Glutamatergic neuron (in vitro differentiated cells): ENCODE measurements at places on chromosomes 6 and 20.

DNA sequence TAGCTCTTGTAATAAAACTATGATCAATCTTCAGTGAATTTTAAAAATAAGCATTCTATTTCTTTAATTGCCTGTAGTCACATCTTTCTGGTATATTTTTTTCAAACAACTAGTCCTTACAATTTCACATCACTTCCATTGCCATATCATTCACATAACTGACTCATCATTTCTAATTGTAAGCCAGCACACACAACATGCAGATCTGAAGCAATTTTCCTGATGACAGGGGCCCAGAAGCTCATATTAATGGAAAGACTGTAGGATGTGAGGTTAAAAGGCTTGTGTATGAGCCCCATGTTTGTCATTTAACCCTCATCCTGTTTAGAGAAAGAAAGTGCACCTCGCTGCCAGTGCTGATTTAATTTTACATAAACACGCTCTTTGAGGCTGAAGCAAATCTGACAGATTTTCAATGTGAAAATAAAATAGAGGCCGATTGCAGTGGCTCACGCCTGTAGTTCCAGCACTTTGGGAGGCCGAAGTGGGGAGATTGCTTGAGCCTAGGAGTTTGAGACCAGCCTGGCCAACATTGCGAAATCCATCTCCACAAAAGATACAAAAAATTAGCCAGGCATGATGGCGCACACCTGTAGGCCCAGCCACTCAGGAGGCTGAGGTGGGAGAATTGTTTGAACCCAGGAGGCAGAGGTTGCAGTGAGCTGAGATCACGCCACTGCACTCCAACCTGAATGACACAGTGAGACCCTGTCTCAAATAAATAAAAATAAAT, 40.1 kb upstream of the LTV1 start:
- no peak for DNase-seq

GRCh38 chr6:66725670-66726069, 1018.6 kb upstream of the EYS start:
- no peak for DNase-seq

DNA sequence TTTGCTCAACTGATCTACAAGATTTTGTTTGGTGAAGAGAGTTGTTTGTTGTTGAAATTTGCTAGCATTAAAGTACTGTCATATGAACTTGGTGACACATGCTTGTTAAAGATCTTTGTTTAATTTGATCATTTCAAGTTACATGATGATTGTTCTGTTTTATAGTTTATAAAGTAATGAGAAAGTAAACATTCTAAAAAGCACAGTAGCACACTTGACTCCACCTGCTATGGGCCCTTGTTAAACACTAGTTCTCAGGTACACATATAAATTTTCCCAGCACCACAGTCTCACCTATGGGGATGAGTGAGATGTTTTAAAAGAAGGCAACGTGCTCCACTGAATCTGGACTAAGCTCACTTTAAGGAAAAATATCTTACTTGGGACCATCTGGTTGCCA, 14.1 kb downstream of the MCHR2 start:
- DNase-seq, result no peak

DNA sequence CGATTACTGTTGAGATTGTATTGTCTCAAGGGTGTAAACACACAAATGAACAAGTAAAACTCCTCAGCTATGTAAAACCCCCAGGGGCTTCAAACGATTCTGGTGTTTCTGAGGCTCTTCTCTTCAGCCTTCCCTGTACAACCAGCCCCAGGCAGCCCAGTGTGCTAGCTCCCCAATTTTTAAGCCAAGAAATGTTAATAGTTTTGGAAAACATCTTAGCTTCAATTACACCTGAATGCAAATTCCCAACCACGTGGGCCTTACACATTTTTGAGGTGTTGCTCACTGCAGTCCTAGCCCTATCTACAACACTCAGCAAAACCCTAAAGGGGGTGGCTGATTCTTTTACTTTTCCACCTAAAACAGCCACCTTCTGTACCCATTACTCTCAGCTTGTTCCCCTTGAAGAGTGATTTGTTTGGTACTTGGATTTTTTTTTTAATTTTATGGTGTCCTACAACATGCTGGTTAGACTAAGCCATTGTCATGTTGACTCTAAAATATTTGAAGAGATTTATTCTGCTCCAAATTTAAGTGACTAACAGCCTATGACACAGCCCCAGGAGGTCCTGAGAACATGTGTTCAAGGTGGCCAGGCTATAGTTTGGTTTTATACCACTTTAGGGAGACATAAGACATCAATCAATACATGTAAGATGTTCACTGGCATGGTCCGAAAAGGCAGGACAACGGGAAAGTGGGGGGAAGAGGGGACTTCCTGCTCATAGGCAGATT, 48.7 kb downstream of the ADAT2 start:
- DNase-seq, result no peak

DNA sequence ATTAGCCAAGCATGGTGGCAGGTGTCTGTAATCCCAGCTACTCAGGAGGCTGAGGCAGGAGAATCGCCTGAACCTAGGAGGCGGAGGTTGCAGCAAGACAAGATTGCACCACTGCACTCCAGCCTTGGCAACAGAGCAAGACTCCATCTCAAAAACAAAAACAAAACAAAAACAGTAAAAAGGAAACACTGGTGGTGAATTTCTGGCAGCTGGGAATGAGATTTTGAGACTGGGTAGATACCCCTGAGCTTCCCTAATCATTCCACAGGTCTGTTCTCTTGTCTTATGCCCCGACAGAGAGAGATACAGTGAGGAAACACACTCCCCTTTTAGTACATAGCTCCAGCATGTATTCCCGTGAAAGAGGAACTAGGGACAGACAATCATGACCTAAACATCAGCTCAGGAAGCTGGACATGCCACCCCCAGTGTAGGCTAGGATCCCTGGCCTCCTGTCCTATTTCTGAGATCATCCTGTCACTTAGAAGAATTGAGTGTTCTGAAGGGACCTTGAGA, 9.6 kb downstream of the MAN1A1 start:
- DNase-seq, result no peak

GRCh38 chr6:15389765-15390723, 144.2 kb downstream of the JARID2 start:
- DNase-seq, result peak; percentile 52

DNA sequence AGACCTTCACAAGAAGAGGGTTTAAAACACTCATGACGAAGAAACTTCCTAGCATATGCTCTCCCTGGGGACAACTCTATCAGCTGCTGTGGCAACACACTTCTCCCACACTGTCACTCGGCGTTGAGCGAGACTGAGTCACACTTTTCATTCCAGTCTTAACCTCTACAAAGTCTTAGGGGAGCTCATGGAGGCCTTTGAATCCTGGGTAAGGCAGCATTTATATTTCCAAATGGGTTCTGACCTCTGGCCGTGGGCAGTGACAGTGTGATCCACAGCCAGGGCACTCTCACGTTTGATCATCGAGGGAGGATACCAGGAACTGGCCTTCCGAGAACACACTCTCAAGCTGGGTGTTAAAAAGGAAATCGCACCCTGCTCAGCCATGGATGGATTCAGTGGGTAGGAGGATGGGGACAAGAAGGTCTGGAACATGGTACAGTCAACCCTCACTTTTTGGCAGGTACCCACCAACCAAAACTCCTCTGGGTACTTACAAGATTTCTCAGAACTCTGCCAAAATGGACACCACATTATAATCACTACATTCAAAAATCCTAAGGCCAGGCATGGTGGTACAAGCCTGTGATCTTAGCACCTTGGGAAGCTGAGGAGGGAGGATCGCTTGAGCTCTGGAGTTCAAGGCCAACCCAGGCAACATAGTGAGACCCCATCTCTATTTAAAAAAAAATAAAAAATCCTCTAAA, 19.6 kb downstream of the RRBP1 start:
- no peak for DNase-seq

GRCh38 chr6:104050455-104050854, 809.3 kb downstream of the HACE1 start:
- DNase-seq, result no peak

GRCh38 chr20:63522981-63523611, 2.5 kb downstream of the PPDPF start:
- peak; percentile 18 for DNase-seq

GRCh38 chr20:51237278-51237677, 214.4 kb upstream of the KCNG1 start:
- no peak for DNase-seq

- no peak for DNase-seq
These were observed 98.0 kb downstream of the SNAP25 start for GRCh38 chr20:10316582-10316981.

- DNase-seq, result peak; percentile 40
These were observed 883 bp upstream of the DBNDD2 start for GRCh38 chr20:45407067-45407745.

DNA sequence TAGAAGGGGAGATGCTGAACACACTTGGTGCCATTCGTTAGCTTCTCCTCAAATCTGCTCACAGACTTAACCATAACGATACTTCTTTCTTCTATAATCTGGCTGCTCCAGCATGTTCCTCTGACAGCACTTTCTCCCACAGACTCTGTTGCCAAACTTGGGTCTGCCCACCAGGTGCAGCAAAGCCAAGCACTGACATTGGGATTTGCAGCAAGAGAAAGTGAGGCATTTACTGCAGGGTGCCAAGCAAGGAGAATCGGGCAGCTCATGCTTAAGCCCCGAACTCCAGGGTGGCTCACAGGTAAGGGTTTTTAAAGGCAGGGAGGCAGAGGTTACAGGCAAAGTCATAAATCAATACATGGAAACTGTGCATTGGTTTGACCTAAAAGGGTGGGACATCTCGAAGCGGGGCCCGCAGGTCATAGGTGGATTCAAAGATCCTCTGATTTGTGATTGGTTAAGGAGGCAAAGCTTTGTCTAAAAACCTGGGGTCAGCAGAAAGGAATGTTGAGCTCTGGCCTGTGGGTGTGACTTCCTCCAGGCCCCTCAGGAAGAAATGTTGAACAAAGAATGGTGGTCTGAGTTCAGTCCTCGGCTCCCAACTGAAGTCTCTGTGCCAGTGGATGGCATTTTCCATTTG, 25.1 kb upstream of the PNPLA1 start:
- no peak for DNase-seq

GRCh38 chr6:139442188-139442671, 67.8 kb upstream of the CITED2 start:
- DNase-seq, result no peak

DNA sequence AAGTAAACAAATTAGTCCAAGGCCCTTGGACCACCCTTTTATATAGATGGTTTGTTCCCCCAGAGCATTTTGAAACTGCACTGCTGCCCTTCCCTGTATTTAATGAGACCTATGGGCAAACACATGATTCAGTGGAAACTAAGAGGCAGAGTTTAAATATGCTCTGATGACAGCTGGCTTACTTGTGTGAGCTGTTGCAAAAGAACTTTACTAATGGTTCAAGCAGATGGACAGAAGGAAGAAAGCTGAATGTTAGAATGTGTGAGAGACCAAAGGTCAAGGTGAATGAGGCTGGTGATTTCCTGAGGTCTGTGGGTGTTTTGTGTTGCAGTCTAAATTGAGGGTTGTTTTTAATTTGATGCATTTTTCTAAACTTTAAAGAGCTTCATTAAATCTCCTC, 123.0 kb upstream of the CEP162 start:
- no peak for DNase-seq

DNA sequence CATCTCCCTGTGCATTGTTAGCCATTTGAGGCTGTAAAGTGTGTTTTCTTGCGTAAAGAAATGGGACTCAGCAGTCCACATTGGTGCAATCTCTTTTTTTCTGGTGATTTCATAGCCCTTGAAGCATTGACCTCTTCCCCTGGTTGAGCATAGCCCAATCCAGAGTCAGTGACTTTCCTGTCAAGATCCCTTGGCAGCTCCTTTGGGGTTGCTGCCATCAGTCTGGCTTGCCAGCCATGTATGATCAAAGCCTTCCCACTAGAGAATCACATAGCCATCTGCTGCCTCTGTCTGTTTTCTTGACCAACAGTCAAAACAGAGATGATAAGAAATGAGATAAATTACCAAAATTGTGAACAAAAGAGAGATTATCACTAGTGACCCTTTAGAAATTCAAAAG, 19.6 kb downstream of the HLA-A start:
- no peak for DNase-seq

DNA sequence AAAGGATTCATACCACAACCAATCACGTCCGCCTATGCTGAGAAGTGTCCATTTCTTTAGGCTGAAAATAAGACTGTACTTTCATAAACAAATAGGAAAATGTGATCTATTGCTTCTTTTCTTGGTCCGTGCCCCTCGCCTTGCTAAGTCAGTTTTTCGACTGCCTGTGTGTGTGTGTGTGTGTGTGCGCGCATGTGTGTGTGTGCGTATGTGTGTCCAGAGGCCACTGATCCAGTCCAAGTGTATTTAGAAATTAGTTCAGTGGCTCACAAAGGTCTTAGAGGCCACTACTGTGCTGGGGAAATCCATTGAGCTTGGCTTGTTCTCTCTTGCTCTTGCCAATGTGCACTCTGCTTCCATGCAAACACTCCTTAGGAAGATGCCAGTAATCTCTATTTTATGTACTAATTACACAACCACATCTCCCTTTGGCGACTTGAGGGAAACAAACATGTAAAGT, 50.5 kb downstream of the SLC22A23 start:
- no peak for DNase-seq

DNA sequence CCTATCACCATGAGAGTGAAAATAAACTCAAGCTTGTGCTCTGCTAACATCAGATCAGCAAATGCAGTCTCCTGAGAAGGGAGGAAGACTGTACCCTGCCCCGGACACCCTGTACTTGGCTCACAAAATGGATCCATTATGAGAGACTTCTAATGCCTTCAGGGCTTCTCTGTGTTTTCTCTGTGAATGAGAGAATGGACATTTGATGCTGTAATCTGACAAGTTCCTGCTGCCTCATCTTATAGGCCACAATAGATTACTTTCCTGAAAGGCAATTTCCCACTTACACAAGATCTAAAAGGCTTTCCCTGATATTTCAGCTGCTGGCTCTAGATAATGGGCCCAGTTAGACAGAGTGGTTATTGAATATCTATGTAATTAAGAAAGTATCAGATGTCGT, 117.2 kb downstream of the OTOR start:
- DNase-seq, result no peak

DNA sequence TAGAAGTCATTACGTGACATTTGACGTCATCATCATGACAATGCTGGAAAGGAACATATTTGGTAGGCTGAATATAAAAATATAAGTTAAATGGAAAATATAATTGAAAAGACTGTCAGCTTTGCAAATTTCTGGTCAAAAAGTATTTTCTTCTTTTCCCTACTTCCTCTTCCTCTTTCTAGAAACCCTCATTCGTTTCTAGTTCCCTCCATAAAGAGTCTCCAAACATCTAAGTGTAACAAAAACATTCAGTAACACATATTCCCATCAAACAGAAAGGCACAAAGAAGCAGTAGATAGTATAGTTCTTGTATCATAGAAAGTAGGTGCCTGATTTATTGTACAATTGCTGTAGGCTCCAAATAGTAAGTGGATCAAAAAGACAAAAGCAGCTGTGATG, 150.8 kb upstream of the FAM83B start:
- DNase-seq, result no peak

- no peak for DNase-seq
These were observed 174.1 kb downstream of the FARS2 start for GRCh38 chr6:5435449-5435848.

GRCh38 chr6:154592199-154592860, 81.8 kb upstream of the CNKSR3 start:
- no peak for DNase-seq
